ENCODE measurements at places on chromosomes 1 and 21.

DNA sequence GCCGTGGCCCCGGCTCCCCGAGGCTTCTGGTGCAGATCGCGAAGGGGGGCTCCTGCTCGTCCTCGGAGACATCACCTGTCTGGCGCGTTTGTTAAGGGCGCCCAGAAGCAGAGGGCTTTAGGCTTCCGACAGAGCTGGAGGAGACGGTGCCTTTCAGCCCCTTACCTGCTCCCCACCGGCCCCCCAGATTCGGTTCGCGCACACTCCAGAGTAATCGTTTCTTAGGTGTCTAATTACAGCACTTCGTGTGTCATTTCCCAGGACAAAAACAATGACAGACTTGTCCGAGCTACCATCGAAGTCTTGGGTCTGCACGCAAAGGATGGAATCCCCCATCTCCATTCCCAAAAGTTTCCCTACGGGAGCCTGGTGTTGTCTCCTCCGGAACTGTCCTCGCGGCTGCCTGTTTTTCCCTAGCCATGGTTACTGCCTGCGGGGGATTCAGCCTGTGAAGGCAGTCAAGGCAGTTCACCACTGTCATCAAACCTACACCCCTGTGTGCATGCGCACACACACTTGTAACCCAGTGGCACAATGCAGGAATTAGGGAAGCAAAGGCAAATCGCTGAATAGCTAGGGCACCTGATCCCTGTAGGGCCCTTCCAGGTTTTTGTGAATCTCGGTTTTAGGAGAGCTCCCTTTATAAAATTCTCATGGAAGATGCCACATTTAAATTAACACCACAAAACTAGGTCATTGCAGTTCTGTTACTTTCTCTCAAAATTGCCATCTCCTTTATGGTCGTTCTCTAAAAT, 738 bp upstream of the CDC42BPA start:
- peak; percentile 12 for DNase-seq

- DNase-seq, result peak; percentile 97
These were observed 139.2 kb downstream of the CLIC6 start for GRCh38 chr21:34807881-34808568.

GRCh38 chr1:115098979-115099692, 9.8 kb upstream of the TSPAN2 start:
- peak; percentile 21 for DNase-seq

DNA sequence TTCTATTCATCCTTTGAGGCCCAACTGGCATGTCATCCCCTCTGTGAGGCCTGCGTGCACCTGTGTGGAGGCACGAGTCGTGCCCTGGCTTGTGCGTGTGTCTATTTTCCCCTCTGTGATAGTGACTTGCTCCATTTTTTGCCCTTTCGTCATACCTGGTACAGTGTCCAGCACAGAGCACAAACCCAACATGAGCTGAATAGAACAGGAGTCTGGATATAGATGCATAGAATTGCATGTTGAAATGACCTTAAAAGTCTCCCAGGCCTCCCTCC, 32.5 kb downstream of the TNNT2 start:
- DNase-seq, result no peak

DNA sequence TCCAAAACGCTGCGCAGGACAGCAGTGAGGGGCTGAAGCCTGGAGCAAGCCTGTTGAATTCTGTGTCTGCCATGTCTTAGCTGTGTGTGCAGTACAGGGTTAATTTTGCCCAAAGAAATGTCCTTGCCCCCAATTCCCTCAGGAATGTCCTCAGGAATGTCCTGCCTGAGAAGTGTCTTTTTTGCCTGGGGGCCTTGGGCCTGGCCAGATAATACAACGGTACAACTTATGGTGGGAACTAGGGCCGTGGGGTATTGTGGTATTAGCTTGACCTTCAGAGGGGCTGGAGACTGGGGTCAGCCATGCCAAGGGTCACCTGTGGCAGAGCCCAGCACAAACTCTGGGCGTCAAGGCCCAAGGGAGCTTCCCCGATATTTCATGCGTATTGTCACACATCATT, 107.7 kb downstream of the AJAP1 start:
- no peak for DNase-seq

DNA sequence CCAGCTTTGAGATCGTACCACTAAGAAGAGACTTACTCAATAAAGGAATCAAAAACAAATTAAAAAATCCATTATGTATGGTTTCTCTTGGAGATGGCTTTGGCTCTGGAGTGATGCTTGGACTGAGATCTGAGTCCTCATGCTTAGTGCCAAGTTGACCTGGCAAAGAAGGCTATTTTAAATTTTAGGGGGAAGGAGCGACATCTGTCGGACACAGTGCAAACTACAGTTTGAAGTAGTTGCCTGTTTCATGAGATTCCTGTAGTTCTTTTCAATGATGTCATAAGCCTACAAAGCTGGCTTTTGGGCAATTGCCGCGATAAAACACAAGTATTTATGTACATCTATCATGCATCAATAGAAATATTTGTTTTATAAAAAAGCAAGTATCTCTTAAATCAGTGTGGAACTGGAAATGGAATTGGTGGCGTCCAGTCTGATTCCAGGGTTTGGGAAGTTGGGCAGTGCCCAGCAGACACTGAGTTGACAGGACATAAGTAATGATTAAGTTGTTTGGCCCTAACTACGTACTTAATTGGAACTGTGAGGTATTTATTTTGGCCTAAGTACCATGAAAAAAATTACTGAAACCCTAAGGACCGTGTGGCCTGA, 50.0 kb downstream of the TBCE start:
- DNase-seq, result peak; percentile 93

GRCh38 chr1:239537795-239538194, 151.4 kb downstream of the CHRM3 start:
- no peak for DNase-seq

All from fibroblast of the aortic adventitia (primary cell).